Stimulated activated CD8-positive, alpha-beta memory T cell treated with anti-CD3 and anti-CD28 coated beads, Interleukin-4, amount 100 ng/mL, for 48 hours (primary cell): ENCODE measurements at places on chromosomes 2 and 18.

GRCh38 chr2:198374375-198375082 is 570.1 kb downstream of the PLCL1 start:
- peak; percentile 40 for DNase-seq

DNA sequence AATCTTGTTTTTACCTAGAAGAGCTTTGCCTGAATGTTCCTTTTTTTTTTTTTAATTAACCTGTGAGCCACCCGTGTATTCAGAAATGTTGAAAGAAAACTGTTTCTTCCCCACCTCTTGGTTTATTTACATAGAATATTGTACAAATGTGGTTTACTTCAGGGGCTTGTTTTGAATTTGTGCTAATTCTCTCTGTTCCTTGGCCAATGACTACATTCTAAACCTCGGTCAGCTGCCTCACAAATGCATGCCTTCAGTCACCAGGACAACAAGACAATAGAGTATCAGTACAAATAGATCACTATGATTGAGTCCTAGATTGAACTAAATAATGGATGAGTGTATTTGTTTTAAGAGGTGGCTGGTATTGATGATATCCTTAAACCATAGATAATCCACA is 36.0 kb downstream of the AGFG1 start:
- DNase-seq: no peak

- no peak for DNase-seq
Observed at GRCh38 chr2:190903693-190904450, 23.3 kb downstream of the GLS start.

DNA sequence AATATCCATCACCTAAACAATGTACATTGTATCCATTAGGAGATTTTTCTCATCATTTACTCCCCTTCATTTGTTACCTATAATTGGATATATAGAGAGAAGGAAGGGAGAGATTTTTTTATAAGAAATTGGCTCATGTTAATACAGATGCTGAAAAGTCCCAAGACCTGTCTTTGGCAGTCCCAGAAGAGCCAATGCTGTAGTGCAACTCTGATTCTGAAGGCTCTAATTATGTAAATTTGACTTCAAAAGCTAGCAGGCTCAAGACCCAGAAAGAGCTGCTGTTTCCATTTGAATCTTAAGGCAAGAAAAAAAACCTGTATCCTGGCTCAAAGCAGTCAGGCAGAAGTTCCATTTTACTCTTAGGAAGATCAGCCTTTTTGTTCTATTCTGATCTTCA is 1245.5 kb upstream of the FAM98A start:
- DNase-seq: no peak

- no peak for DNase-seq
Observed at GRCh38 chr2:104321116-104321795, 532.7 kb upstream of the POU3F3 start.

GRCh38 chr2:195489101-195489500 is 167.9 kb upstream of the SLC39A10 start:
- no peak for DNase-seq

DNA sequence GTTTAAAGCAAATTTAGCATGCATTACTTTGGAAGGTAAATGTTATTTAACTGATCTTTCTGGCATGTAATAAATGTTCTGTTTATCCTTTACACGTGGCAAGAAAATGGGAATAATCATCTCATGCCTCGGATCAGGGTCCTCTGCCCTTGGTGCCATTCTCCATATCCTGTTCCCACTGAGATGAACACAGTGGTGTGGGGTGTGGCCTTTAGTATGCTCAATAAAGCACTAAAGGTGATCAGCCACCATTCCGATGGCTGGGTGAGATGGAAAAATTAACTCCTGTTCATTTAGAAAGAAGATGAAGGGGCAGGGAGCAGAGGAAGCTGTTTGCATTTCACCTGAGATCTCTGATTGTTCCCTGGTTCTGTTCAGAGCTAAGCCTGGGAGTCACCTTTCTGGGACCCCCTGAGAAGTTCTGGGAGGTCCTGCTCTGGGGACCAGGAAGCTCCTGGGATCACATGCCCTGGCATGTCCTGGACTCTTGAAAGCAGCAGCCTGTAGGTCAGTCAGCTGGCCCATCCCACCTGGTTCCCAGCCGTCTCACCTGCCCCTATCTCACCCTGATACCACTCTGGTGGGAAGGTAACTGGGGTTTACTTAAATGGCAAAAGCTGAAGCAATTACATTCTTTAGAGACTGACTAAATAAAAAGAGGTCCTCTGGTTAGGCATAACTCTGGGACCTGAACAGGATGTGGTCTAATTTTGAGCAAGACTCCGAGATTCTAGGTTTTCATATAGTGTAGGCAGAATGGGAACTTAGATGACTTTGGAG is 288.9 kb upstream of the EPAS1 start:
- DNase-seq: no peak
